Hepatocyte (in vitro differentiated cells): ENCODE measurements at places on chromosomes 2 and 18. TPM values are rescaled to one million over a fixed set of nuclear protein-coding genes. Genes with fewer than 3 reads are reported as not detected.

DNA sequence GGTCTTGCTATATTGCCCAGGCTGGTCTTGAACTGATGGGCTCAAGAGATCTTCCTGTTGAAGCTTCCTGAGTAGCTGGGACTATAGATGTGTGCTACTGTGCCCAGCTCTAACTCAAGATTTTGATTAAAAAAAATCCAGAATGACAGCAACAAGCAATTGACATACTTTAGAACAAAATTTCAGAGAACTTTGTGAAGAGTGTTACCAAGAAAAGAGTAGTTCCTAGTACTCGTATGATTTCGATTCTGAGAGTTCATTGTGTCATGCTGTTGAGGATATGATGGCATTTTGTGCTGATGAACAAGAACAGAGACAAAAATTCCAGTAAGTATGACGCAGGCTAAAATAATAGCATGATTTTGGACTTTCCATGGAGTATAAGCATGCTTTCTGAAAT is 90.2 kb upstream of the TWSG1 start:
- no peaks in the 10 kb centered on the region for H3K27me3 ChIP-seq
- H3K4me1 ChIP-seq: no peaks in the 10 kb centered on the region
- H3K36me3 ChIP-seq: no peaks in the 10 kb centered on the region
- H3K27ac ChIP-seq: no peak overlapping the region
- no peak overlapping the region for H3K4me3 ChIP-seq

DNA sequence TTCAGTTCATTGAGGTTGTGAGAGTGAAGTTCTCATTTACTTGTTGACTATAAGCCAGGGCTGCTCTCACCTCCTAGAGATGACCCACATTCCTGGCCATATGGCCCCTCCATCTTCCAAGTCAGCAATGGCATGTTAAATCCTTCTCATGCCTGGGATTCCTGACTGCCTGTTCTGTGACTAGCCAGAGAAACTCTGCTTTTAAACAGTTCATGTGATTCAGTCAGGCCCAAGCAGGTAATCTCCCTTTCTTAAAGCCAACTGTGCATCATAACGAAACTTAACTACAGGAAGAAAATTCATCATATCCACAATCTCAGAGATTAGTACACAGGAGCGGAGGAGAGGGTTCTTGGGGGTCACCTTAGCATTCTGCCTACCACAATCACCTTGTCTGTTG is 11.5 kb downstream of the DPP4 start:
- DNase-seq: no peak
- H3K27ac ChIP-seq: peak overlapping the region; percentile 27
- H3K36me3 ChIP-seq: no peaks in the 10 kb centered on the region
- H3K4me3 ChIP-seq: no peak overlapping the region
- H3K4me1 ChIP-seq: peaks cover 14% of the 10 kb centered on the region

DNA sequence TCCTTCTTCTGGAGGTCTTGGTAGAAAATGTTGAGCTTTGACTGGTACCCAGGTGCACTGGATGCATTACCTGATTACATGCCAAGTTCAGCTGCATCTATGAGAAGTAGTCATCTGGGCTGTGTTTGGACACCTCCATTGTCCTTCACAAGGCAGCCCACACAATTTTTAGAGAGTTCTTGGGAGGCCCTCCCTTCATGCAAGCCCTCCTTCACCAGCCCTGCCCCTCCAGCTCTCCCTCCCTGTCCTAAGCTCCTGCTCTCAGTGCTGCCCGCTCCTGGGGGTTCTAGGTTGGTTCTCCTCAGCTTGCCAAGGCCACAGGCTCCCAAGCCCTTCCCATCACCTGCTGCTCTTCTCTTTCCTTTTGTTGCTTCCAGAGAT is 148.7 kb downstream of the DYSF start:
- peaks cover 8% of the 10 kb centered on the region for H3K27me3 ChIP-seq
- H3K4me3 ChIP-seq: no peak overlapping the region
- DNase-seq: no peak
- H3K27ac ChIP-seq: no peak overlapping the region
- no peaks in the 10 kb centered on the region for H3K4me1 ChIP-seq
- H3K36me3 ChIP-seq: no peaks in the 10 kb centered on the region

- peak; percentile 60 for DNase-seq
- H3K27me3 ChIP-seq: no peaks in the 10 kb centered on the region
- peaks cover 43% of the 10 kb centered on the region for H3K4me1 ChIP-seq
- peak overlapping the region; percentile 91 for H3K27ac ChIP-seq
- H3K36me3 ChIP-seq: no peaks in the 10 kb centered on the region
- no peak overlapping the region for H3K4me3 ChIP-seq
Observed at GRCh38 chr2:20615466-20616241, 35.2 kb downstream of the HS1BP3 start.

- no peaks in the 10 kb centered on the region for H3K36me3 ChIP-seq
- no peaks in the 10 kb centered on the region for H3K27me3 ChIP-seq
- H3K4me1 ChIP-seq: no peaks in the 10 kb centered on the region
- DNase-seq: no peak
- H3K27ac ChIP-seq: no peak overlapping the region
Observed at GRCh38 chr2:122868646-122869275, 1113.3 kb downstream of the TSN start.

DNA sequence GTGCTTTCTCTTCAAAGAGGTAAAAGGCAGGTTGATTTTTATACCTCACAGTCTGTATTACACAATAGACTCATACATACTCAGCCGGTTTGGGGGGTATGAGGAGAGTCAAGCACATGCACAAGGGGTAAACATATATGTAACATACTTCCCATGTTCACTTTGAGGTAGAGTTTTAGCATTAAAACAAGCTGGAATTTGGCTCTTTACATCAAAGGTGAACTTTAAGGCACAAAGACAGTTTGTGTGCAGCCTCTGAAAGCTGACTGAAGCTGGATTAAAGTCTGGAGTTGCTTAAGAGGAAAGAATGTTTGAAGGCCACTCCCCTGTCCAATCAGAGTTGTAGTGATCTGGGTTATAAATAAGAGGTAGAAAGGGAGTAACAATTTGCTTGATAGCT is 282.0 kb downstream of the DPP10 start:
- H3K36me3 ChIP-seq: no peaks in the 10 kb centered on the region
- H3K27ac ChIP-seq: peak overlapping the region; percentile 47
- H3K4me1 ChIP-seq: no peaks in the 10 kb centered on the region
- H3K4me3 ChIP-seq: no peak overlapping the region
- H3K27me3 ChIP-seq: no peaks in the 10 kb centered on the region

- H3K4me3 ChIP-seq: no peak overlapping the region
- no peaks in the 10 kb centered on the region for H3K36me3 ChIP-seq
- no peak overlapping the region for H3K27ac ChIP-seq
- H3K4me1 ChIP-seq: no peaks in the 10 kb centered on the region
- no peak for DNase-seq
- no peaks in the 10 kb centered on the region for H3K27me3 ChIP-seq
Observed at GRCh38 chr2:37191253-37191652, 2.8 kb upstream of the SULT6B1 start.

DNA sequence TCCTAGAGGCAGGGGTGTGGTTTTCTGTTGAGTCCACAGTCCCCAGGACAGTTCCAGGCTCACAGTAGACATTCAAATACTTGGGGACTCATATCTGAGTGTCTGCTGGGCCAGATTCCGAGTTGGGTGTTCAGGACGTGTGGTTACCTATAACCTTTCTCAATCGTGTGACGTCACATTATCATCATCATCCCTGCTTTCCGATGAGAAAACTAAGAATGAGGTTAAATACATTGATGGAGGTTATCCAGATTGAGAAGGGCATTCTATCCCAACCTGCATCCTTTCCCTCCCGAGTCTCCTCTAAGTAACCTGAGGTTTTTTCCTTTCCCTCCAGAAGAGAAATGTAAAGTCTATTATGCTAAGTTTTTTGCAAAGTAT is 204.6 kb downstream of the MGAT5 start:
- no peaks in the 10 kb centered on the region for H3K36me3 ChIP-seq
- no peak overlapping the region for H3K27ac ChIP-seq
- no peak overlapping the region for H3K4me3 ChIP-seq
- DNase-seq: no peak
- no peaks in the 10 kb centered on the region for H3K27me3 ChIP-seq
- H3K4me1 ChIP-seq: no peaks in the 10 kb centered on the region

DNA sequence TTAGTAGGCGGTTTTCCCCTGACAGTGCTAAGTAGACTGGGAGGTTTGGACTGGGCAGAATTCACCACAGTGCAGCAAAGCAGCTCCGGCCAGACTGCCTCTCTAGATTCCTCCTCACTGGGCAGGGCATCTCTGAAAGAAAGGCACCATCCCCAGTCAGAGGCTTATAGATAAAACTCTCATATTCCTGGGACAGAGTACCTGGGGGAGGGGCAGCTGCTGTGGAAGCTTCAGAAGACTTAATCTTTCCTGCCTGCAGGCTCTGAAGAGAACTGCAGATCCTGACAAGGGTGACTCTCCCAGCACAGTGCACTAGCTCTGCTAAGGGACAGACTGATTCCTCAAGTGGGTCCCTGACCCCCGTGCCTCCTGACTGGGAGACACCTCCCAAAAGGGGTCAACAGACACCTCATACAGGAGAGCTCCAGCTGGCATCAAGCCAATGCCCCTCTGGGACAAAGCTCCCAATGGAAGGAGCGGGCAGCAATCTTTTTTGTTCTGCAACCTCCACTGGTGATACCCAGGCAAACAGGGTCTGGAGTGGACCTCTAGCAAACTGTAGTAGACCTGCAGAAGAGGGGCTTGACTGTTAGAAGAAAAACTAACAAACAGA is 266.8 kb upstream of the CRIM1 start:
- H3K27me3 ChIP-seq: no peaks in the 10 kb centered on the region
- no peak for DNase-seq
- no peaks in the 10 kb centered on the region for H3K4me1 ChIP-seq
- no peak overlapping the region for H3K27ac ChIP-seq
- H3K4me3 ChIP-seq: no peak overlapping the region

GRCh38 chr2:211673133-211673905 is 865.3 kb downstream of the ERBB4 start:
- H3K4me1 ChIP-seq: no peaks in the 10 kb centered on the region
- no peak for DNase-seq
- no peak overlapping the region for H3K4me3 ChIP-seq
- no peaks in the 10 kb centered on the region for H3K36me3 ChIP-seq

Gene RAB10
- 110 and 122 TPM in 2 replicates for total RNA-seq

Gene MC5R
- not detected in 2 replicates for total RNA-seq
